CD4-positive, CD25-positive, alpha-beta regulatory T cell (primary cell): ENCODE measurements at places on chromosomes 5 and 9. TPM values are rescaled to one million over a fixed set of nuclear protein-coding genes. Genes with fewer than 3 reads are reported as not detected.

Gene BSPRY
- 0.57 TPM for total RNA-seq

Gene GRXCR2
- total RNA-seq = not detected

Gene CBY3
- not detected for total RNA-seq

Gene IFNA2
- not detected for total RNA-seq

Gene TRIM7
- total RNA-seq = 0.72 TPM

Gene CCDC171
- total RNA-seq = 1.1 TPM

Gene SUSD1
- 9.7 TPM for total RNA-seq

Gene LCN10
- 0.30 TPM for total RNA-seq

Gene IRX2
- not detected for total RNA-seq

Gene CCL19
- not detected for total RNA-seq

Gene RNF183
- not detected for total RNA-seq

Gene SPINK13
- not detected for total RNA-seq

DNA sequence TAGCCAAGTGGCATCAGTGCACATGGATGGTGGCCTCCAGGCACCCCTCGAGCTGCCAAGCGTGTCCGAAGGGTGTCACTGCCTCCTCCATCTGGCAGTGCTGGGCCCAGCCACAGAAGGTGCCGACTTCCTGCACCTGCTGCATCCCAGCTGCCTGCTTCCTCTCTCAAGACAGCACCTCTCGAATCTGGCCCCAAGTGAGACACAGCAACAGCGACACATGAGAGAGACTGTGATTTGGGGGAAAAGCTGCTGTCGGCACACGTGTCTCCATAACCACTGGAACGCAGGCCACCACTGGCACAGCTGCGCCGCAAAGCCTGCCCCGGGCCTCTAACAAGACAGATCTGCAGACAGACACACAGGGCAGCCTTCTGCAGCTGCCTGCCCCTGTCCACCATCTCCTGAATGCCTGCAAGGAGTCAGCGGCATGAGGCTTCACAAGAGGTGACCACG, 8.8 kb downstream of the CLPTM1L start:
- no peak for DNase-seq

DNA sequence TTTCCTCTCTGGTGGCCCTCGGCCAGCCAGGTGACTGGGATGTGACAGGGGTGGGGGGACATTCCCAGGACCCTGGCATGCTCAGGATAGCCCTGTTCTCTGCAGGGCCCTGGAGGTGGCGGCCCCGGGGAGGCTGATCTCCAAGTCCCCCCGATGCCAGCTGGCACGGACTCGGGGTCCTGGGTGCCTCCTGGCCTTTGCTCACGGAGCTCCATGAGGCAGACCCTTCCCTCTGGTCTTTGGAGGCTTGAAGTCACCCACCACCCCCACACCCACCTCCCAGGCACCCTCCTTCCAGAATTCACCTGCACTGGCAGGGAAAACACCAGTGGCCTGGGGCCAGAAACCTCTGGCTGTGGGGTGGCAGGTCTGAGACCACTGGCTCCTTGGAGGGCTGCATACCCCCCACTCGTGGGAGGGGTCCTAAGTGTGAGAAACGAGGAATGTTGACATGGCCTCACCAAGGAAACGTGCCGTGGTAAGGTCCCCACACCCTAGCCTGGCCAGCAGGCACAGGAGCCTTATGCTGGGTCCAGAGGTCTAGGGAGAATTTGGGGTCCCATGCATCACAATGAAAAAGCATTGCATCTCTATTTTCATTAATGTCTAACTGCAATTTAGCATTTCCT, 130.8 kb upstream of the FAM120A start:
- no peak for DNase-seq

GRCh38 chr5:131109540-131110255, 55.4 kb downstream of the HINT1 start:
- peak; percentile 52 for DNase-seq

- peak; percentile 29 for DNase-seq
Observed at GRCh38 chr5:177382423-177383029, 1.7 kb upstream of the SLC34A1 start.

GRCh38 chr9:6852243-6852963, 94.6 kb downstream of the KDM4C start:
- DNase-seq = no peak

DNA sequence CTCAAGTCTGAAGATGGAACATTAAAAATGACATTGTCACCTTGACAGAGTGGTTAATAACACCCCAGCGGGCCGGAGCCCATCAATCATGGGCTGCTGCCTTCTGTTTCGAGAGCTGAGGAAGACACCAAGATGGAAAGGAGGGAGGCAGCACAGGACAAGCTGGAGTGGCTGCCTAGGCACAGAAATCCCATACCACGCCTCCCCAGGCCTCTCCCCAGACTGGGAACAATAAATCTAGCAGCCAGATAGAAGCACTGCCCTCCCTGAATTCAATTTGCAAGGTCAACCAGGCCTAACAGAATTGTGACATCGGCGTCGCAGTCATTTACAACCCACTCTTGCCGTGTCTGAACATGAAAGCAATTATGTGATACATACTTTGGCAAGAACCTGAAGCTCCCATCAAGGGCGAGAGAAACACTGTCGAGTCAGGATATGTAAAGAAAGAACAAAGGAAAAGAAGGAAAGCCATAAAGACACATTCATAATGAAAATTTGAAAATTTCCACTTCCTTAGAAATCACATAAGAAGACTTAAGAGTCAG, 35.4 kb upstream of the ZNF354A start:
- DNase-seq = no peak

DNA sequence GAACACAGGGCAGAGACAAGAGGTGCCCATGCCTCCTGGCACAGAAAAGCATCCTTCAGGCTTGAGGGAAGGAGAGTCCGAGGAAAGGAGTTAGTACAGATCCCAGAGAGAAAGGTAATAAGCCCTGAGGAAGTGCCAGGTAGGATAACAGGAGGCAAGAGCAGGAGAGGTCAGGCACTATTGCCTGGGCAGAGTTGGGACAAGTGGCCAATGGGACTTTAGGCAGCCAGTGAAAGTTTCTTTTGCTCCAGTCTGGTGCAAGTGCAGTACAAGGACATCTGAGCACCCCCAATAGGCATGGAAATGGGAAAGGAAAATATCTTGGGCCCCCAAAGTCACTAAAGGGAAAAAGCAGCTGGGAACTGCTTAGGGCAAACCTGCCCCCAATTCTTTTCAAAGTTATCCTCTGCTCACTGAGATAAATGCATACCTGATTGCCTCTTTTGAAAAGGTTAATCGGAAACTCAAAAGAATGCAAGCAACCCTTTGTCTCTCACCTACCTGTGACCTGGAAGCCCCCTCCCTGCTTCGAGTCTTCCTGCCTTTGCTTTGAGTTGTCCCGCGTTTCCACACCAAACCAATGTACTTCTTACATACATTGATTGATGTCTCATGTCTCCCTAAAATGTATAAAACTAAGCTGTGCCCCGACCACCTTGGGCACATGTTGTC, 46.5 kb downstream of the ELOVL7 start:
- DNase-seq = no peak

DNA sequence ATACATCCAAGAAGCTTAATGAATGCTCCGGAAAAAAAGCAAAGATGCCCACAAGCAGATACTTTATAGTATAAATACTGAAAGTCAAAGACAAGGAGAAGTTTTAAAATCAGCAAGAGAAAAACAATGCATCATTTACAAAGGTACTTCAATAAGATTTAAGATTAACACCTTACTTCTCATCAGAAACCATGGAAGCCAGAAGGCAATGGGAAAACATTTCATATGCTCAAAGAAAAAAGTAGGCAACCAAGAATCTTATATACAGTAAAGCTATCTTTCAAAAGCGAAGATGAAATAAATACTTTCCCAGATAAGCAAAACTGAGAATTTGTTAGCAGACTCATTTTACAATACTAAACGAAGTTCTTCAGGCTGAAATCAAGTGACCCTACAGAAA, 51.1 kb downstream of the ABHD17B start:
- no peak for DNase-seq

- no peak for DNase-seq
Observed at GRCh38 chr9:133845440-133845839, 107.3 kb upstream of the SARDH start.

DNA sequence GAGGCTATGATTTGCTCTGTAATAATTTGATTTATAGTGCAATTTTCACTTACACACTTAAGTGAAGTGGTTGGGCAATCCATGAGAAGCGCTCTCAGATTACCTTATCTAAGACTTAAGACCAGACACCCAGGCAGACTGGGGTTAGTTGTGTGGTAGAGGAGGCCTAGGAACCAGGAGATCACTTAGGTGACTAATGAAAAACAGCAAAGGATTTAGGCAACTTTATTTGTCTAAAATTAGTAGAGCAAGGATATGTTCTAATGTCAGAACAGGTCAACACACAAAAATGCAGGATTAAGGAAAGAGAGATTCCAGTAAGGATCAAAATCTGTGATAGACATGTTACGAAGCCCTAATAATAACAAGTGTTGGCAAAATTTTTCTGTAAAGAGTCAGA, 913.8 kb downstream of the TLE1 start:
- no peak for DNase-seq

- no peak for DNase-seq
Observed at GRCh38 chr5:44332285-44332971, 56.8 kb downstream of the FGF10 start.

DNA sequence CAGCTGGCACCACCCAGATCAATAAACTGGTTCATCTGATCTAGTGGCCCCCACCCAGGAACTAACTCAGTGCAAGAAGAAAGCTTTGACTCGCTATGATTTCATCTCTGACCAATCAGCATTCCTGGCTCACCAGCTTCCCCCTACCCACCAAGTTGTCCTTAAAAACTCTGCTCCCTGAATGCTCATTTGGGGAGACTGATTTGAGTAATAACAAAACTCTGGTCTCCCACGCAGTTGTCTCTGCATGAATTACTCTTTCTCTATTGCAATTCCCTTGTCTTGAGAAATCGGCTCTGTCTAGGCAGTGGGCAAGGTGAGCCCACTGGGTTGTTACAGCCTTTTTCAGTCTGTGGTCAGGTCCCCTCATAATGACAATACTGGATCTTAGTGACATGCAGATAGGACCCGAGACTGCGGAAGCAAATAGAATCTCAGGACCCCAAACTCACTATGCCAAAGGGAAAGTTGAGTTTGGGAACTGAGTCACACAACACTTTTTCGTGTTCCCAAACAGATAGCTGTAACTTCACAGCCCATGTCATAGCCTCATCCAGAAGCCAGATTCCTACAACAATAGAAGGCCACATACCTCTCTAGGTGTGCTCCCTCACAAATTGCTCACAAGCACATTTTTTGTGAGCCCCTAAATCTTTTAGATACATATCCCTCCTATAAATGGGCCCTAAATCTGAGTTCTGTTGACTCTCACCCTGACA, 175.2 kb upstream of the RAI14 start:
- no peak for DNase-seq

- no peak for DNase-seq
Observed at GRCh38 chr9:113154946-113155345, 4.1 kb downstream of the SLC31A2 start.

DNA sequence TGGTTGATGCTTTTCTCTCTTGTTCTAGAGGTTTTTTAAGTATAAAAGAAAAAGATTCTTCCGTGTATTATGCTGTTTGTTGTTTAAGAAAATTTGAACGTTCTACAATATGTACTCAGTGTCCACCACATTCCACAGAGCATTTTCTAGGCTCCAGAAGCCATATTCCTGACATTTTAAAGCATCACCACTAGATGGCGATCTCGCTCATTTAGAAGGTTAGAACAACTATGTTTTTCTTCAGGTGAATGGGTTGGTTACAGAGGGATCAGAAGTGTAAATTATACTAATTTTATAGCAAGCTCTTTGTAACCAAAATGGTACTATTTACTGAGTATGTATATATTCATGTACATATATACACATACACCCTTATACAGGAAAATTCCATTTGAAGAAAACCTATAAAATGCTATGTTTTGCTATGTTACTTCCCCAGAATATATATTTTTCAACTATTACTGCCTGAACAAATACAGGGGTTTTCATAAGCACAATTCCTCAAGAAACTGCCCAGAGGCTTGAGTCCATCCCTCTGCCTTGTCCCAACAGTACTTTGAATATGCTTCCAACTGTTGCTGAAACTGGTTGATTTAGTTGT, 284.3 kb downstream of the CCDC171 start:
- no peak for DNase-seq

- DNase-seq = no peak
Observed at GRCh38 chr5:160377651-160378050, 7.2 kb upstream of the C1QTNF2 start.

- DNase-seq = no peak
Observed at GRCh38 chr5:105508519-105508918, 1945.9 kb upstream of the NUDT12 start.

DNA sequence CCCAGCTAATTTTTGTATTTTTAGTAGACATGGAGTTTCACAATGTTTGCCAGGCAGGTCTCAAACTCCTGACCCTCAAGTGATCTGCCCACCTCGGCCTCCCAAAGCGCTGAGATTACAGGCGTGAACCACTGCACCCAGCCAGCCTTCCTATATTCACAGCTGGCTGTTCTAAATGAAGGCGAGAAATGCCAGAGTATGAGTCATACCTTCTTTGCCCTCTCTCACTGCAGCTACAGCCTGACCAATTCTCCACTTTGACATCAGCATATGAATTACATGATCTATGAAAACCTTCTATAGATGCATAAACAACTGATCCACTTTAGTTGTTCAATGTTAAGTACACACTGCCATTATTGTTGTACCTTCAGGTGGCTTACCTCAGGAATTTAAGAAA, 14.5 kb downstream of the APTX start:
- no peak for DNase-seq
